ENCODE measurements at places on chromosomes 7 and 10. TPM values are rescaled to one million over a fixed set of nuclear protein-coding genes. Genes with fewer than 3 reads are reported as not detected.

The ERVW-1 gene
- total RNA-seq = not detected

The SUGCT gene
- total RNA-seq = 3.7 TPM

The ARHGAP22 gene
- total RNA-seq = 7.2 TPM

The FAM149B1 gene
- total RNA-seq = 33.2 TPM

The FGFR2 gene
- 28.4 TPM for total RNA-seq

The KIAA1549 gene
- total RNA-seq = 30.4 TPM

The CDHR1 gene
- 5.3 TPM for total RNA-seq

The CYP3A4 gene
- total RNA-seq = not detected
